ENCODE measurements at places on chromosomes 11 and 22.

DNA sequence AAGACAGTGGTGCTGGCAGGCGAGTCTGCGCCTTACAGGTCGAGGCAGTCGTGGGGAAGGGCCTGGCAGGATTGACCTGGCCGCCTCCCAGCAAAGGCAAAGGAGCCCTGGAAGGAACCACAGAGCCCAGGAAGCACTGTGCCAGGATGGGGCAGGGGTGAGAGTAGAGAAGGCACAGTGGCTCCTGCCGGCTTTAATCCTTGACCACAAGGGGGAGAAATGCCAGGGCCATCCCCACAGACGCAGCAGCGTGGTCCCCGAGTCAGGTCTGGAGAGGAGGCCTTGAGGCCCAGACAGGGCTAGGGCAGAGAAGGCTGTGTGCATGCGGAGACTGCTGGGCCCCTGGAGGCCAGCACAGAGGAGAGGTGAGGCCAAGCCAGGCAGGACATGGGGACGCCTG, 9.9 kb upstream of the NDUFS8 start:
- no peak for DNase-seq

DNA sequence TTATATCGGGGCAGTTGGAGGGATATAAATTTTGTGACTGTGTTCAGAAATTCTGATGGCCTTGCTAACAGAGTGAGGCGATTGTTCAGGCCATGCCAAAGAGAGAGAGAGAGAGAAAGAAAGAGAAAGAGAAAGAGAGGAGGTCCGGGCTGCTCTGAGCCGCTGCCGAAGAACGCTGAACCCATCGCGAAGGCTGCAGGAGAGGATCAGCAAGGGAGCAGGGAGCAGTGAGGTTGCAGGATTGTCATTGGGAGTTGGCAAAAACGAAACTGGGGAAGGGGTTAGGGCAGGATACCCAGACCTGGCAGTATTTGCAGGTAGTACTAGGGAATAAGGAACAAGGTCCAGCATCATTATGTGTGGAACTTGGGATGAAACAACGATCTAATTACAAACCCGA, 537.1 kb downstream of the INSC start:
- no peak for DNase-seq

- peak; percentile 11 for DNase-seq
Measured at GRCh38 chr11:70888061-70888460, 364.3 kb downstream of the SHANK2 start.

DNA sequence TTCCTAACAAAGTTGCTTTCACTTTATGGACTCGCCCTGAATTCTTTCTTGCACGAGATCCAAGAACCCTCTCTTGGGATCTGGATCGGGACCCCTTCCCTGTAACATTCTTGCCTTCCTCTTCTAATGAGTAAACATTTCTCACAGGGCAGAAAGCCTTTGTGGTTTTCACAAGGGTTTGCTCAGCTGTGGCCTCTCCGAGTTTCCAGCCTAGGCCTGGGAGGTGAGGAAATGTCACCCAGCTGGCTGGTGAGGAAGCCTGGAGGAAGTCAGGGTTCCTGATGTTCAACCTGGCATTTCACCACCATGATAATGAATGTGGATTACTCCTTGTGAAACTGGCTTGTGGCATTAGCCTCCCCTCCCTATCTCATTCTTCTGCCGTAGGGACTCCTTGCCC, 224.9 kb downstream of the DSCAML1 start:
- DNase-seq: no peak

- DNase-seq: no peak
Measured at GRCh38 chr11:82818409-82819043, 81.7 kb downstream of the PRCP start.

All from Jurkat, Clone E6-1 (cell line).